ENCODE measurements at places on chromosomes 4 and X.
A peak's percentile ranks its signal among the peaks of the same experiment; 100 is the strongest.

DNA sequence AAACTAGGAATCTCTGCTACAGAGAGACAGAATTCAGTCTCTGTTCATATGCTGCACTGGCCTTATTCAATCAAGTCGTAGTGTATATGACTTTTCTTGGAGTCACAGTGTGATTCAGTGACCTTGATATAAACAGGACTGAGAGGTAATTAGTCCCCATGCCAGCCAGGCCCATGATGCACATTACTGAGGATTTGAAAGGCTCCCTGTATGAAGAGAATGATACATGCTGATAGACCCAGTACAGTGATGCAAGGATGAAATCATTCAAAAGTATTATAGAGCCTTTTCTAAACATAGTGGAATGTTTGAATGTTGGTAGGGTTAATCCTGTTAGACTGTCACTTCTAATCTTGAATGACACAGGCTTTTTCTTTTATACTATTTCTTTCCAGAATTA is 34.1 kb downstream of the ANXA3 start:
- no peak for DNase-seq

DNA sequence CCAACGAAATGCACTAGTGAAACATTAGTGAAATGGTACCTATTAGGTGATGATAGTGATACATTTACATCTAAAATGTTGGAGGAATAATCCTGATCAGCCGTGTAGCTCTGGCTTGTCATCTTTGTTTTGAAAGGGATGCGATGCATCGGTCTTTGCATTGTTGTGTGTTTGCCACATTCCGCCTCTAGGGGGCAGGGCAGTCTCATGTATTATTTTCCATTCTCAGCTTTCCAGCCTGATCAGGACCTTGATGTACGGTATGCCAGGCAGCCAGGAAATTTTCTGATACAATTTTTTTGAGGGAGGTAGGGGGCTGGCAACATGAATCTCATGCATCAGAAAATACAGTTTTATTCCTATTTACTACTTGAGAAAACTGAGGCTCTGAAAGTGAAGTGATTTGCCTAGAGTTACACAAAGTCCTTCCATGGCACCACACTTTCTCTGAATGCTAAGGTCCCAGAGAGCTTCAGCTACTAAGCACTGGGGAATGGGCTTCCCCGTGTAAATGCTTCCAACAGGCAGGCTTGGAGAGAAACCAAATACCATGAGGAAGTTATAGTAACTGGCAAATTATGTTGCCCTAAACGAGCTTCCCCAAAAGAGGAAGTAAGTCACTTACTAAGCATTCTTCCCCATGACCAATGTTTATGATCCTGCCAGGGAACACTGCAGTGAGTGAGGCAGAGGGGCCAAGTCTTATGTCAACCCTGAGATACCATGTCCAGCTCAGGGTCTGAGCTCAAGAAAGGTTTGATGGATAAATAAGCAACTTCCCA is 31.8 kb upstream of the IQSEC2 start:
- DNase-seq = peak; percentile 70

DNA sequence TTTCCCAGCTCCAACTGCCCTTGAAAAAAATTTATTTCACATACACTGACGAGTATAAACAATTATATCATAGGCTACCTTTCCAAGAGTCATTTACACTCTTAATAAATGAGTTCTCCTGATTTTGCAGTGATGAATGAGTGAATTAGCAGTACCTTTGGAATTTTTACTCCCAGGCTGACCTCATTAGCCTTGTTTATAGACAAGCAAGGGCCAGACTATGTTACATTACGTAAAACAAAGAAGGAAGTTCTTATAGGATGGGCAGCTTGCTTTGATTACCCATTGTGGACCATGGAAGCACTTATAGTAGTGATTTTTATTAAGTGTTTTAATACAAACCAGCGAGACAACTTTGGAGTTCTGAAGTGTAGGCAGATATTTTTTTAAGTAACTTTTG is 112.9 kb upstream of the C1QTNF7 start:
- no peak for DNase-seq

- no peak for DNase-seq
Observed at GRCh38 chr4:105712766-105713165, 4.2 kb downstream of the GSTCD start.

- DNase-seq = peak; percentile 83
Observed at GRCh38 chr4:25180524-25181131, 20.4 kb upstream of the SEPSECS start.

DNA sequence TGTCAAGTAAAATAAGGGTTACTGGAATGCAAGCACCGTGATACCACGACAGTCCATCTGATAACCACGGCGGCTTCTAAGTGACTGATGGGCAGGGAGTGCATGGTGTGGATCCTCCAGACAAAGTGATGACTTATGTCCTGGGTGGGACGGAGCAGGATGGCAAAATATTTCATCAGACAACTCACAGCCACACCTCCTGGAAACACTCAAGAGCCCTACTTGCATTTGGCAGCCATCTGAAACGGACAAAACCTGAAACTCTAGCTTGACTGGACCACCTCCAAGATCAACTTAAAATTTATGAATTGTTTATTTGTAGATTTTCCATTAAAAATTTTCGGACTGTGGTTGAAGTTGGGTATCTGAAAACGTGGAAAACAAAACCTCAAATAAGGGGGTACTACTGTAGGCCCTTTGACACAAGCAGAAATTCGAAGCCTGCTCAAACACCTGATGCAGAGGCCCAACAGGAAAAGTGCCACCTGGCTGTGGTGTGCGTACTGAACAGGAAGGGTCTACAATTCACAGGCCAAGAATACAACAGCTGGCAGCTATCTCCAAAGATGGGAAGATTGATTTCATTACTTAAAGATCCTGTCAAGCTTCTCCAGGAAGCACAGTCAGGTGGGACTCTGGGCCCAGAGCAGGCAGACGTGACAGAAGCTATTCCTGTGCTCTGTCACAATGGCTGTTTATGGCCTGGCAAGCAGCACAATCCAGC is 26.0 kb downstream of the LRIT3 start:
- no peak for DNase-seq

DNA sequence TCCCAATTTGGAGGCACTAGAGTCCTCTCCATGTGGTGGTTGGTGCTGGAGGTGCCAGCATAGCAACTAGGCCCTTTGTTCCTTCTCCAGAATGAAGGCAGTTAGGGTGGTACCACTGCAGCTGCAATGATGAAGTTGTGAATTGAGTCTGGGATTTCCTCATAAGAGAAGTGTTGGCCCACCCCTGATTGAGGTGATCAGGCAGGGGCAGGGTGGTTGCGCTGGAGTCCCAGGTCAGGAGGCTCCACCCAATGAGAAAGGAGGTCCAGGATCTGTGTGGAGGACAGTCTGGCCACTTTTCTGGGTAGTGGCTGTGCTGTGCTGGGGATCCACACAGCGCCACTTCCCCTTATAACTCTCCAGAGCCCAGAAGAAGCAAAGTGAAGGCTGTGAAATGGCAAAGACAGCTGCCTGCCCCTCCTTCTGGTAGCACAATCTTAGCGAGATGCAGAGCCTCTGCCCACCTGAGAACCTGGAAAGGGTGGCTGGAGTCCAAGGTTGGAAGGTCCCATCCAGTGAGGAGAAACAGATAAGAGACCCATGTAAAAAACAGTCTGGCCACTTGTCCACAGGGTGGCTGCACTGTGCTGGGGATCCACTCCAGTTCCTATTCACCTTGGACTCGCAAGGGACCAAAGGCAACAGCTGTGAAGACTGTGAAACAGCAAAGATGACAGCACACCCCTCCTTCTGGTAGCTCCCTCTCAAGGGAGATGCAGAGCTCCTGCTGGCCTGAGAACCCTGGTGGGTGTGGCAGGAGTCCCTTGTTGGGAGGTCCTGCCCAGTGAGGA is 124.6 kb downstream of the RRAGB start:
- DNase-seq = no peak

- no peak for DNase-seq
Observed at GRCh38 chr4:27003642-27004113, 143.0 kb downstream of the STIM2 start.

GRCh38 chr4:75498041-75498440 is 16.2 kb downstream of the RCHY1 start:
- DNase-seq = no peak

DNA sequence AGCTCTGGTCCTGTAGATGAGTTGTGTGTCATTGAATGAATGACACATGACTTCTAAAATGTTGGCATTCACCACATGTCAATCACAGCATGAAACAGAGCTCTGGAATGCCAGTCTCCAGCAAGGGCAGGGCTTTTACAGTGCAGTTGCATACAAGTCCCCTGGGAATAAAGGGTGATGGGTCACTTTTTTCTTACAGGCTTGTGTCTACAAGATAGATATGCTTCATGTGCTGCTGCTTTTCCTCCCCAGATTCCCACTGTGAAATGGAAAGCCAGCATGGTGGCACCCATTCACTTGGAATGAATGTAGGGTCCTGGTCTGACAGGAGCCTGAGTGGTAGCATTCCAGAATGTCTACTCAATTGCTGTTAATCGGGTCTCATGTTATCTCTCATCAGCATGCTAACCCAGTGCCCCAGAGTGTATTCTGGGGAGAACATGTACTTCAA is 159.1 kb upstream of the KIT start:
- no peak for DNase-seq

- no peak for DNase-seq
Observed at GRCh38 chr4:66045913-66046312, 375.6 kb upstream of the EPHA5 start.

- DNase-seq = no peak
Observed at GRCh38 chrX:45187731-45188130, 12.9 kb downstream of the DIPK2B start.

DNA sequence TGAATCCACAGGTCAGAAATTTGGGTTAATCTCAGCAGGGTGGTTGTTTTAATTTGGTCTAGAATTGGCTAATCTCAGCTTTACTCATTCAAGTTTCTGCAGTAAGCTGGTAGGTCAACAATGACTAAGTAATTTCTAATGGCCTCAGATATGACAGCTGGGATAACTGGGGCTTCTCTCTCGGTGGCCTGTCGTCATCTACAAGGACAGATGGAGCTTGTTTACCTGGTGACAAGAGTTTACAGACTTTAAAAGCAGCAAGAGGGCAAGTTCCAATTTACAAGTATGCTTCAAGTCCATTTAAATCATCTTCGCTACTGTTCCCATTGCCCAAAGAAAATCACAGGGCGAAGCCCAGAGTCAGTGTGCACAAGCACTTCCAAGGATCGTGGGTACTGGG is 453.9 kb downstream of the PDHA2 start:
- DNase-seq = no peak

- DNase-seq = peak; percentile 19
Observed at GRCh38 chr4:140152751-140153418, 1.1 kb downstream of the MAML3 start.

- DNase-seq = no peak
Observed at GRCh38 chr4:163701916-163702315, 207.4 kb downstream of the TMA16 start.

- no peak for DNase-seq
Observed at GRCh38 chr4:144655491-144655890, 9.5 kb downstream of the HHIP start.

DNA sequence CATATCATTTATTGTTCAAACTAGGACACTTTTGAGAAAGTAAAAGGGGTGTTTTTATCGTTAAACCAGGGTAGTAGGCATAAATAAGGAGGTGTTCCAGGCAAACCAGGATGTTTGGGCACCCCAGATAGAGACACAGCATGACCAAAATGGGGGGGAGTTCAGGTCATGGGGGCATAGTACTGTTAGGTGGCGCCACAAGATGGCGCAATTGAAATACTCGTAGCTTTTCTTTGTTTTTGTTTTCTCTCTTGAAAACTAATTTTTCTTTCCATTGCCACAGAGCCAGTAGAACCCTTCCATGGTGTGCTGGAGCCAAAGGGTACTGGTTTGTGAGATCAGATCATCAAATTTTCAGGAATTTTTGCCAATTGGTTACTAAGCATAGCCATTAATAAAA is 283.4 kb downstream of the BCOR start:
- peak; percentile 34 for DNase-seq

DNA sequence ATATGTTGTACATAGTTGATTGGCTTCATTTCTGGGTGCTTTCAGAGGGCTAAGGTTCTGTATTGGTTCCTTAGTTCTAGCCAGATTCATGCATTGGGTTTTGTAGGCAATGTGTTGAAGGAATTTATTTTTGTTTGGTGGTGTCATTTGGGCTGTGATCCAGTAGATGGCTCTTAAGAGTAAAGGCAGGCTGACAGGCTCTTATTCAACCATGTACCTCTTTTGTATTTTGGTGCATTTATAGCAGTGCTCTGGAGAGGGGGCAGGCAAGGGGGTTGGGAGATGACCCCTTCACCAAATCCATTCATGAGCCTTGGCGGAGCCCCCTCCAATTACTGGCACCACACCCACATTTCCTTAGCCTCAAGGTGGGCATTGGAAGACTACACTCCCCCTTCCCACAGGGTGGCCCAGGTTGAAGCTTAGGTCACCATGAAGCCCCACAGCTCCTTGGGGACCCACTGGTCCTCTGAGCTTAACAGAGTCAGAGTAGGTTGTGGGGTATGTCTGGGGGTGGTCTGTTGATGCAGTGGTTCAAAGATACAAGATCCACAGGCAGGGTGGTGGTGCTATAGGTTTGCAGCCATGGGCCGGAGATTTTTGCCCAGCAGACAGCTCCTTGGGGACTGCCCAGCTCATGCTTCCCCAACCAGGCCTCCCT is 143.0 kb upstream of the GNPDA2 start:
- DNase-seq = peak; percentile 11

DNA sequence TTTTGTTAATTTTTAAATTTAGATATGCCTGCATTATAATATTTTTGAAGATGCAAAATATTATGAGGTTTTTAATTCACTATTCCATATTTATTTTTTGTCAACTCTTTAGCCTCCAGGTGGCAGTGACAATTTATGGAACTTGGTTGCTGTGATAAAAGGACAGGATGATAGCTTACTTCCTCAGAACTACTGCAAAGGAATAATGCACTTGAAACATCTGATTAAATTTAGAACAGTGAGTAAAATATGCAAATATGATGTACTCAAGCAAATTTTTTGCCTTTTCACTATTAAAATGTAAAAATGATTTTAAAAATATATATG is 45.1 kb downstream of the SPATA4 start:
- DNase-seq = peak; percentile 49

DNA sequence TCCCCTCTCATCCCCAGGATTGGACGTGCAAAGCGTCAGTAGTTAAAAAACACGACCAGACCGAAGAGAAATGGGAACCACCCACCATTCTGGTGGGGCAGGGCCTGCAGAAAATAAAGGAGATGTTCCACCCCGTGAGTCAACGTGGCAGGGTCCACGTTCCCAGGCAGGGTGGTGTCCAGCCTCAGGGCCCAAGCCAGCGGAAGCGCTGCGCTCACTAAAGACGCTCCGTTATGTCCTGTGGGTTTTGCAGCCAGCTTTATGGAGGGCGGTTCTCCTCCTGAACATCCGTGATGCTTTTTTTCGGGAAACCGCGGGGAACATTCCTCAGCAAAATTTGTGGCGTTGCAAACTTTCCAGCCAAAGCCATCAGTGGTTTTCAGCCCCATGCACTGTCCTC is 93.4 kb upstream of the SHOX start:
- DNase-seq = no peak

DNA sequence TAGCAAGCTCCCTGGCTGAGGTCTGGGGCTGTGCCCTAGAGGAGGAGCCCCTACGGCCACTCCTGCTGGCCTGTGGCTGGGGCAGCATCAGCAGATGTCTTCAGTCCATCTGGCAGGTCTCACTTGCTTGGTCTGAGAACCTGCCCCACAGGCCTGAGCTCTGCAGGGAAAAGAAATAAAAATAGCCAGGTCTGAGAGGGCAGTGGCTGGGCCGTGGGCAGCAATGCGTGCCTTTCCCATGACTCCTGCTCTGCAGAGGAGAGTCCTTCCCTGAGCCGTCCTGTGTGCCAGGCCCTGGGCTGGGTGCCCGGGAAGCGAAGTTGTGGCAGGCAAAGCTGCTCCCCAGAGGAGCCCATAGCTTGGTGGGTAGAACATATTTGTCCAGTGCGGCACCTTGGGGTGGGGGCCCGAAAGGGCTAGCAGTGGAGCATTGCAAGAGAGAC is 11.3 kb upstream of the KIAA0232 start:
- DNase-seq = no peak

All from Kasumi-1 (cell line).